ENCODE measurements at places on chromosomes 3 and 15. TPM values are rescaled to one million over a fixed set of nuclear protein-coding genes. Genes with fewer than 3 reads are reported as not detected.

- no peak for DNase-seq
Observed at GRCh38 chr3:120894316-120895057, 13.5 kb upstream of the STXBP5L start.

DNA sequence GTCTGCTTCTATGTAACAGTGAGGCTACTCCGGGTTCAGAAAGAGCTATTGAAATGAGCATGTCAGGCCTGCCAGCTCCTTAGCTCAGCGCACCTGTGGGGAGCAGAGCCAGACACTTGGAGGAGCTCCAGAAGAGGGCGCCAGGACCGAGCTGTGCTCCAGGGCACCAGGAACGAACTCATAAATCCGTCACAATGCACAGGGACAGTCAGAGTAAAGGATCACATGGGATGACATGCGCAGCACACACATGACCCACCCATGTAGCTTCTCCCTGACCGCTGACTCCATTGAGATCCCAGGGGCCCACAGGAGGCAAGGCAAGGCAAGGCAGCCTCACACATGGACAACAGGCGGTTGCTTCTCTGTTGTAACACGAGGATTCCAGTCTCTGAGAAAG lies 26.0 kb upstream of the GNB5 start:
- peak; percentile 73 for DNase-seq

DNA sequence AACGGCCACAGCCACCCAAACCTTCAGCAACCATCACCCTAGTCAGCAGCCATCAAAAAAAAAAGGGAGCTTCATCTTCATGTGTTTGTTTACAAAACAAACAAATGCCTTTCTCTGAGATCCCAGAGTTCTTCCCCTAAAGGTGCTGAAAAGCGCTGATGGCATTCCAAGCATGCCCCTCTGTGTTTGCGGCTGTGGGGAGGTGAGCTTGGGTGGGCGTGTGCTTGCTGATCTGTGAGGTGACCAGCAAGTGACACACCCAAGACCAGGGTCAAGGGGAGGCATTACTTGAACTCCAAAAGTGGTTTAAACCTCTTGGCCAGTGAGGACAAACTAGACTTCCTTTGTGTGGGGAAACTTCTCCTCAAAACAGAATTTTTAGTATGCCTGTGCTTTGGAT lies 81.5 kb downstream of the DHX36 start:
- DNase-seq, result no peak

Gene PLS1
- 0.78 TPM for total RNA-seq

GRCh38 chr3:177930771-177931170 lies 605.5 kb upstream of the KCNMB2 start:
- DNase-seq, result no peak

DNA sequence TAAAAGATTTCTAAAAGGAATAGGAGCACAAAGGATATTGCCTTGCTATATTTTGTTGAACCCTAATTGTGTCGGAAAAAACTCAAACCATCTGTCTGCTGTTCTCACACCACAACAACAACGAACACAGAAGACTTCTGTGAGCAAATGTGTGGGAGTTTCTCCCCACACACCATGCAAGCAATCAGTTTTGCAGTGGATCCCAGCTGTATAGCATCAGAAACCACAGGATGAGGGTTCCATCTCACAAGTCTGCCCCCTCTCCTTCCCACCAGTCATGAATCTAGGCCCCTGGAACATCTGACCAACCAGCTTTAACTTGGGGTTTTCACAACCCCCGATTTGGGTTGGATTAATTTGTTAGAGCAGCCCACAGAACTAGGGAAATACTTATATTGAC lies 91.3 kb upstream of the SLC4A7 start:
- DNase-seq, result no peak

Gene FBXO40
- total RNA-seq, result not detected

Gene CEP19
- total RNA-seq, result 4.1 TPM

DNA sequence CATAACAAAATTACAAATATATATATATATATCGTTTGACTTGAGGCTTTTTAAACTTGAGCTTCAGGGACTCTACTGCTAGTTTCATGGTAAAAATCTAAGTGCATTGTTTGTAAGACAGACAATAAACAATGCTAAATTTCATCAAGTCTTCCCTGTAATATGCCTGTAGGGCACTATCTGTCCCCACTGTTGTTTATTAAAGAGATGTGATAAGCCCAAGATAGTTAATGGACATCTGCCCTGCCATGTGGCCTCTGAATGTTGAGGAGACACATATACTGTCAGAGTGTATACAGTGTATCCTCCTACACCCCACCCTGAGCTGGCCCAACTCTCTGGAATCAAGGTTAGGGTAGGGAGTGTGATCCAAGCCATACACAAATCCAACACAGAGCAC lies 15.1 kb upstream of the EIF1B start:
- DNase-seq, result no peak

Gene CLEC3B
- 166 TPM for total RNA-seq

Gene SUSD5
- total RNA-seq, result 25.5 TPM

- no peak for DNase-seq
Observed at GRCh38 chr3:126397610-126398422, 3.1 kb downstream of the CFAP100 start.

Gene ROPN1B
- not detected for total RNA-seq

DNA sequence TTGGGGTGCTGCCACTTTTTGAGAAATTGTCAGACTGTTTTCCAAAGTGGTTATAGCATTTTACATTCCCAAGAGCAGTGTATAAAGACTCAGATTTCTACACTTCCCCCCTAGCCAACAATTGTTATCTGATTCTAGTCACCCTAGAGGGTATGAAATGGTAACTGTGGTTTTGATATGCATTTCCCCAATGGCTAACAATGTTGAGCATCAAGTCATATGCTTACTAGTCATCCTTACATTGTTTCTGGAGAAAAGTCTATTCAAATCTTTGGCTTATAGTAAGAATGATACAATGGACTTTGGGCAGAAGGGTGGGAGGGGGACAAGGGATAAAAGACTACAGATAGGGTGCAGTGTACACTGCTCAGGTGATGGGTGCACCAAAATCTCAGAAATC lies 73.3 kb downstream of the CSNK1G1 start:
- DNase-seq, result no peak

GRCh38 chr3:41120460-41120859 lies 78.8 kb upstream of the CTNNB1 start:
- DNase-seq, result no peak

GRCh38 chr3:155647206-155647605 lies 97.7 kb downstream of the PLCH1 start:
- DNase-seq, result no peak

DNA sequence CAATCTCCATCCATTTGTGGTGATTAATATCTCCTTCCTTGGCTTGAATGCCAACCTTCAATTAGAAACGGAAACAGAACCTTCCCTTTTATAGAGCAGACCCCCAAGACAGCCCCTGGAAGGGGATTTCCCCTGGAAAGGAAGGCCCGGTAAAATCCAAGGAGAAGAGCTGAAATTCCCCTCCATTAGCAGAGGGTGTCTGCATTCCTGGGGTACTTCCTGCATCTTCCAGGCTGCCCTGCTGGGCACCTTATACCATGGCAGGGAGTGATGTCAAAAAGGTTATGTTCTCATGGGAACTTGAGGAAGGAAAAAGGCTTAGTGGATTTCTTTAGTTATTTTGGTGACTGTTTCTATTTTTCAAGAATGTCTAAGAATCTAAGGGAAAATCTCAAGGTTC lies 116.7 kb upstream of the NEO1 start:
- no peak for DNase-seq

Gene GPR156
- total RNA-seq, result 0.48 TPM

DNA sequence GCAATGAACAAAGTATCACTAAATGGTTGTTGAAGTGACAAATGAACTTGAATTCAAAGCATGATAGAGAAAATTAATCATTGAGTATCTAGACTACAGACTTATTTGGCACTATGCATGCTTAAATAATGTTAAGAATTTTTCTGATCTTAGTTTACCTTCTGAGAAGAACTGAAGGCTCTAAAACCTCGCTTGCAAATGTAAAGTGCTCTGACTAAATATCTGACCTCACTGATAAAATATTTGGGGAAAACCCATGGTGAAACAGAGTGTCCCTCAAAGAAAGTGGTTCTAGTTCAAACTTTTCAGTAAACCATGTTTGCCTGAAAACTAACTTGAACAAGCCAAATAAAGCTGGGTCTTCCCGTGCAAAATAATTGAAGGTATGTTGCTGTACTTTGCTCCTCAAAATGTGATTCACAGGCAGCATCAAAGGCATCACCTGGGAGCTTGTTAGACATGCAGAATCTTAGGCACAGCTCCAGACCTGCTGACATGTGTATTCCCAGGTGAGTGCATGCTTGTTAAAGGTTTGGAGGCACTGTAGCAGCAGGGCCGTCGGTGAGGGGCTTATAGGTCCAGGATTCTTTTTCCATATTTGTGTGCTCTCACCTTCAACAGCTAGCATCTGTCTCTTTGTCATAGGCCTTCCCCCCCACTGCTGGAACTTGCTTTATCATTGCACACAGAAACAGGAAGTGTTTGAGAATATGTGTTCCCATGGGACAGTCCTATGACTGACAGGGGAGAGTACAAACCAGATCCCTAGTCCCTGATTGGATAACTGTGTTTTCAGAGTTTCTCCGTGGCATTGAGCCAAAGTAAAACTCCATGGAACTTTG lies 524.2 kb upstream of the LMCD1 start:
- no peak for DNase-seq

Gene CCDC54
- total RNA-seq, result not detected

Gene CHST13
- total RNA-seq, result not detected

GRCh38 chr3:113275583-113275928 lies 64.2 kb downstream of the BOC start:
- no peak for DNase-seq

DNA sequence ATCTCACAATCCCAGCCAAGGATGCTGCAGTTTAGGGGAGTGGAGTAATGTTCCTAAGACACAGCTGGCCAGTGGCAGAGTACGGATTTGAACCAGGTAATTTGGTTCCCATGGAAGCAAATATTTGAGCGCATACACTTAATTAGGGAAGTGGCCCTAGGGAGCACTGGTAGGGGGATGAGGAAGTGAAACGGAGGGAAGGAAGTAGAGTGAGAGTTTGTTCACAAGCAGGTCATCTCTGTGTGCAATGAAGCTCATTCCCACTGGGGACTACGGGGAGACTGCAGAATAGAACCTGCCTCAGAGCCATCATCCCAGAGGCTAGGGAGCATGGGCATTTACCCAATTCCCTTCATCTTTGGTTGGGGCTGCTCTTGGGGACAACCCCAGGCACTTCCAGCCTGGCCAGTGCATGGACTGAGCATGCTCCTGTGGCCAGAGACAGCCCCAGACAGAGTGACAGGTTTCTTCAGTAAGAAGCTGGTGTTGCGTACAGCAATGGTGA lies 317.2 kb upstream of the PROK2 start:
- DNase-seq, result no peak

Gene CCR9
- not detected for total RNA-seq

- no peak for DNase-seq
Observed at GRCh38 chr3:144912968-144913367, 941.3 kb downstream of the DIPK2A start.

DNA sequence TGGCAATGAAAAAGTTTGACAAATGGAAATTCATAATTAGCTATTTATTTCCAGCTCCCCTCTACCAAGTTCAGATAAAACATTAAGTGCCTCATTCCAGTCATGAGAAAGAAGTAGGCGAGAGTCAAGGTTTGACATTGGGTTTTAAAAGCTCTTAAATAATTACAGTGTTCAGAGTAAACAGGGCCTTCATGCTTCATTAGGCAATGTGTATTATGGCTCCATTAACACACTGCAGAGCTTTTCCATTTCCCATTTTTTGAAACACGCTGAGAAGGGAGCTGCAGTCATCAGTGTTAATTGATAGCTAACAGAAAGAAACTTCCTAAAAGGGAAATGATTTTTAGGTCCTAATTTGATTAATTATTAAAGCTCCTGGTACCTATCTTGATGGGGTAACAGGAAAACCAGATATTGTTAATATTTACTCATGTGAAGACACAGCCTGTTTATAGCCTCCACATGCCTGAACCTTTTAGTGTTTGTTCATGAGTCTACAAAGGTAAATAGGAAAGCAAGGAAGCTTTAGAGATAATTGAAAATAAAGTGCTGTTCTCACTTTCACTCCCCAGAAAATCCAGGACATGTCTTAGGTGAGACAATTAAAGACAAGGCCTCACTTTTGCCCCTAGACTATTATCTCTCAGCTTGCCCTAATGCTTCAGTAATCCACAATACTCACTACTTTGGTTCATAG lies 28.7 kb downstream of the SST start:
- DNase-seq, result no peak

GRCh38 chr3:51712511-51712931 lies 5.7 kb downstream of the GRM2 start:
- DNase-seq, result peak; percentile 80

GRCh38 chr15:49278751-49279150 lies 108.7 kb downstream of the GALK2 start:
- DNase-seq, result no peak

Gene PLXND1
- total RNA-seq, result 316 TPM

Gene DLL4
- total RNA-seq, result 0.39 TPM

DNA sequence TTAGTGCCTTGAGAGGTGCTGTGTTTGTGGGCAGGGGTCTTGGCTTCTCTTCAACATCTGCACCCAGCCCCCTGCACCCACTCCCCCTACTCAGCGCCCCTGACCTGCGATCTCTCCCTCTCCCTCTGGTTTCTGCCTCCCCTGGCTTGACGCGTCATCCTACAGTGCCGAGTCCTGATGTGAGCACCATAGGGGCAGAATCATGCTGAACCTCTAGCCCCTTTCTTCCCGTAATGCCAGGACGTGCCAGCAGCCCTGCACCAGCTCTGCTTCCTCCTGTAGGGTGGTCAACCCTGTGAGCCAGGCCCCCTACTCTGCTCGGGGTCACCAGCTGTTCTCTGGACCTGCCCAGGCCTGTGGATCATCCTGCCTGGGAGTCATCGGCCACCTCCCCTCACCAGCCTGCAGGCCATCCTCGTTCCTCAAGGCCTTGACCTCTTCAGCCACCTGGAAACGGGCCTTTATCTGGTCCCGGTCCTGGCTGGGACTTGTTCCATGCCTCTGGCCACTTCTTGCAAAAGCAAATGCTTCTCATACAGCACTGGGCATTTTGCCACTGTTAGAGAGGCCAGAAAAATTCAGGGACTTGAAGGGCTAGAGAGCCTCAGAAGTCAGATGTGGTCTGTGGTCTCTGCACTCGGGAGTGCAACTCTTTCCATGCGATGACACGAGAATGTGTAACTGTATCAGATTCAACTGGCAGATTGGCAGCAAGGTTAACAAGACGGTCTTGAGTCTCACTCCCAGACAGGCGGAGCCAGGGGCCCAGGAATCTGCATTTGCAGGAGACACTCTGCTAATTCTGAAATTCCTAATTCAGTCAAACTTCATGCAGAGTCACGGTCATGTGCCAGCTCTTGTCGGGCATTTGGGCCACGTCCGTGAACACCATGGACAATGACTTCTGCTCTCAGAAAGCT lies 16.7 kb upstream of the KLF15 start:
- DNase-seq, result no peak

GRCh38 chr3:48014358-48014757 lies 1.9 kb downstream of the MAP4 start:
- DNase-seq, result no peak

Gene PLA2G4D
- not detected for total RNA-seq

GRCh38 chr3:142315083-142315482 lies 89.7 kb upstream of the GK5 start:
- no peak for DNase-seq

GRCh38 chr3:25903371-25904129 lies 113.7 kb downstream of the OXSM start:
- DNase-seq, result no peak
